Stimulated activated CD4-positive, alpha-beta T cell treated with anti-CD3 and anti-CD28 coated beads, TNF-alpha, amount 100 ng/mL, for 1 hour (primary cell): ENCODE measurements at places on chromosomes 7 and 10.

DNA sequence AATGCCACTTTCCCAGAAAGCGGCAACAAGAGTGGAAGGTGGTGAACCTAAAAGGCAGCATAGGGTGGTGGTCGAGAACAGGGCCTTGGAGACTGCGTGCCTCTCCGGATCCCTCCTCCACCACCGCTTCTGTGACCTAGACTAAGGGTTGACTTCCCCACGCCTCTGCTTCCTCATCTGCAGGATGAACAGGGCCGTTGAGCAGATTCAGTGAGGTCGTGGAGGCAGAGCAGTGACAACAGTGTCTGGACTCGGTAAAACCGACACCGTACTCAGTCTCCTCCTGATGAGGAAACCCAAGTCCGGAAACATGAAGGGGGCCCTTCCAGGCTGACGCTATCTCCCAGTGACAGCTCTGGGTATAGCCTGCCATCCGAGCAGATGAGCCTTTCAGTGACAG lies 162.6 kb downstream of the CELF2 start:
- DNase-seq: no peak

DNA sequence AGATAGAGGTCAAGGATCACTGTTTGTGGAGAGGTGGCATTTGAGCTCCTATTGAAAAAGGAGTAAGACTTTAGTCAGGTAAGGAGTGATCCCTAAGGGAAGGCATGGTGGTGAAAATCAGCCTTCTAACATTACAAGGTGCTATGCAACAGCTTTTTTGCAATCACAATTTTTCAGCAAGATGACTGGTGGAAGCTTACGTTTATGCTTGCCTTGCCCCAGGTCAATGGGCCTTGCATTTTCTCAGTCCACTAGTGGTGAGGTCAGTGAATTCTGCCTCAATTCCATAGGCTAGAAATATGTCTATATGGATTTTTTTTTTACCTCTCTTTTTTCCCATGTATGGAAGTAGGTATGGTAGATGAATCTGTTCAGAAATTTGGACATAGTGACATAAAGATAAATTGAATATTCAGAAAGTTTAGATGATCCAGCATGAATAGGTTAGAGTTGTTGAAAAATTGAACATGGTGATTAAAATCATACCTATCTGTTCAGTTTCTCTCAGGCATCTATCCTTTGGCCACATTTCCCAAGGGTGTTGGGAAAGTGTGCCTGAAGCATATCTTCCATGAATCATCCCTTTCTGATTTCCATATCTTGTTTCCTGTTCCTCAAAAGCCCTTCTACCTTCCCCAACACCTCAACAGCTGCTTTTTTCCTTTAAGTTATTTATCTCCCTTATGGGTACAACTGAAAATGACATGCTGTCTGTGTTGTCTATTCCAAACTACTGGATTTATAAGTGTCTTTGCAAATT lies 71.9 kb upstream of the PTPRZ1 start:
- no peak for DNase-seq

- DNase-seq: peak; percentile 69
Observed at GRCh38 chr7:36291387-36292316, 98.0 kb upstream of the ANLN start.

- DNase-seq: no peak
Observed at GRCh38 chr10:99344715-99345114, 15.6 kb downstream of the CNNM1 start.

DNA sequence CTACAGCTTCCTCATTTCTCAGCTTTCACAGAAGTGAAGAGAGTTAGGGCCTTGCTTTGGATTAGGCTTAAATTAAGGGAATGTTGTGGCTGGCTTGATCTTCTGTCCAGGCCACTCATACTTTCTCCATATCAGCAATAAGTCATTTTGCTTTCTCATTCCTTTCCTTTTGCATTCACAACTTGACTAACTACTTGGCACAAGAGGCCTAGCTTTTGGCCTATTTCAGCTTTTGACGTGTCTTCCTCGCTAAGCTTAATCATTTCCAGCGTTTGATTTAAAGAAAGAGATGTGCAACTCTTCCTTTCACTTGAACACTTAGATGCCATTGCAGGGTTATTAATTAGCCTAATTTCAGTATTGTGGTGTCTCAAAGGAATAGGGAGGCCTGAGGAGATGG lies 712.0 kb downstream of the INHBA start:
- no peak for DNase-seq

- no peak for DNase-seq
Observed at GRCh38 chr10:29543715-29544114, 91.1 kb downstream of the SVIL start.

GRCh38 chr10:50381642-50382041 lies 130.3 kb upstream of the ASAH2 start:
- DNase-seq: no peak

DNA sequence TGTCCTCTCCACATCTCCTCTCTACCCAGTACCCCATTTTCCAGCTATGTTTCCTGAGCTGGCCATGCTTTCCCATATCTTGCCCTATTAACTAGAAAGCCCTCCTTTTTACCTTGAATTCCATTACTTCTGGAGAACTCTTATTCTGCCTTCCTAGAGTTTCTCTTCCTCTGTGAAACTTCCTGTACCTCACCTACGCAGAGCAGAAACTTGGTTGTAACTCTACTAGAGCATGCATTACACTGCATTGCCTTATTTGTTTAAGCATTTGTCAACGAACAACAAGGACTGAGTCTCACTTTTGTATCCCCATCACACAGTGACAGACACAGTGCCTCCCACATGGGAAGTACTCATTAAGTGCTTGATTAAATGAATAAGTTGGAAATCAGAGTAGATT lies 36.4 kb downstream of the VCL start:
- no peak for DNase-seq

GRCh38 chr7:115658223-115658622 lies 372.3 kb downstream of the TFEC start:
- DNase-seq: no peak
